ENCODE measurements at places on chromosomes 16 and 17. TPM values are rescaled to one million over a fixed set of nuclear protein-coding genes. Genes with fewer than 3 reads are reported as not detected.

- no peak for DNase-seq
These were observed 134.1 kb upstream of the HS3ST3A1 start for GRCh38 chr17:13735861-13736260.

DNA sequence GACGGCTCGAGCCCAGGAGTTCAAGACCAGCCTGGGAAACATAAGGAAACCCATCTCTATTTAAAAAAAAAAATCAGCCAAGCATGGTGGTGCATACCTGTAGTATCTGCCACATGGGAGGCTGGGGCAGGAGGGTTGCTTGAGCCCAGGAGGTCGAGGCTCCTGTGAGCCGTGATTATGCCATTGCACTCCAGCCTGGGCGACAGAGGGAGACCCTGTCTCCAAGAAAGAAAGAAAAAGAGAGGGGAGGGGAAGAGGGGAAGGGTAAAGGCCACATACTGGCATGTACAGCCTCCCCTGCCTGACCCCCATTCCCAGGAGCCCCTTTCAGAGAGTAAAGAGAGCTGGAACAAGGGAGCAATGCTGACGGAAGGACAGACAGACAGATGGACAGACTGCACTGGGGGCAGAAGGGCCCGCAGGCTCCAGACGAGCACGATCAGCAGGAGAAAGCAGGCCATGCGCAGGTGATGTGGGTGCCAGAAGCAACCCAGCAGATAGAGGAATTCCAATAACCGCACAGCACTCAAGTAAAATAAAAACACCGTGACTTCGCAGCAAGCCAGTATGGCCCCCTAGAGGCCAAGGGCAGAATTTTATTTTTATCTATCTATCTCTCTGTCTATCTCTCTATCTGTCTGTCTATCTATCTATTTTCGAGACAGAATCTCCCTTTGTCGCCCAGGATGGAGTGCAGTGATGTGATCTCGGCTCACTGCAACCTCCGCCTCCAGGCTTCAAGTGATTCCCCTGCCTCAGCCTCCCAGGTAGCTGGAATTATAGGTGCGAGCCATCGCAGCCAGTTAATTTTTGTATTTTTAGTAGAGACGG is 27.1 kb upstream of the SNN start:
- peak; percentile 82 for DNase-seq

- no peak for DNase-seq
These were observed 188.0 kb downstream of the HAPSTR1 start for GRCh38 chr16:9279291-9280068.

KRT20 gene
- total RNA-seq = 0.51 TPM

PPM1E gene
- total RNA-seq = 1.5 TPM

TP53TG3B gene
- total RNA-seq = not detected

GCGR gene
- total RNA-seq = not detected

ADAP2 gene
- total RNA-seq = 5.5 TPM

CA4 gene
- 5.2 TPM for total RNA-seq

PLEKHH3 gene
- 38.9 TPM for total RNA-seq

Measured in tongue (tissue), 3 donors.